ENCODE measurements at places on chromosomes 2 and 18.

- no peak for DNase-seq
These were observed 17.3 kb upstream of the CRIM1 start for GRCh38 chr2:36338124-36338826.

GRCh38 chr2:73922681-73923080, 4.0 kb upstream of the DGUOK start:
- no peak for DNase-seq

DNA sequence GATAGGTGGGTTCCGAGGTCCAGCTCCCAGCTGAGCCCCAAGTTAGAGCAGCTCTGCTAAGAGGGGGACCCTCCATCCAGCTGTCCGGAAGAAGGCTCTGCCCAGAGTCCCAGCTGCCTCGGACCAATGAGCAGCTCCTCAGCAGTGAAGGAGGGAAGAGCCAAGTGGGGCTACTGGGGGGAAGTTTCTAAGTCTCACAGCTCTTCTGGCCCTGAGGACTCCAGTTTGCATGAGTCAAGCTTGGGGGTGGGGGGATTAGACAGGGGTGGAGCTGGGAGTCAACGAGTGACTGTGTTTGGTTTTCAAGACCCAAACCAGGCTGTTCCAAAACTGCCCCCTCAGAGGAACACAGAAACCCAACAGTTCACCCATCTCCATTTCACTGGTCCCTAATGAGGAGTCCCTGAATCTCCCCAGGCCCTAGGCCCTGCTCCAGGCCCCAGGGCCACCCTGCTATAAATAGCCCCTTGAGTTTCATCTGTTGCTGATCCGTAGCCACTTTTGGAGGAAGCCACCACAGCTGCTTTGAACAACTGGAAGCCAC, 100.9 kb downstream of the TNS1 start:
- DNase-seq = no peak

DNA sequence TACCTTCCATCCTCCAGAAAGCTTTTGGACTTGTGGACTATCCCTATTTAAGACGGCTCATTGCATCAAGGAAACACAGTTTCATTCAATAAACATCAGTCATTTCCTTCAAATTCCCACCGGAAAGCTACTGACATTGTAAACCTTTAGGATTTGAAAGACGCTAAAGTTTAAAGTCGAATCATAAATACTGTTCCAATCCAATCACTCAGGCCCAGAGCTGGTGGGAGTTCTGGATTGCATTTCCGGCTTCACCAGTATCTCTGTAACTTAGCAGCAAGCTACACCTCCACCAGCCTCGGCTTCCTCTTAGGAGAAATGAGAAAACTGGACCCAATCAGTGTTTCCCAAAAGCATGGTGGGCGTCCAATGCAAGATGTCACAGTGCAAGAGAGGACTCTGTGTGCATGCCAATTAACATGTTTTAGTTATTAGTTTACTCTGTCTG, 1.6 kb downstream of the WDFY1 start:
- DNase-seq = no peak

GRCh38 chr2:162704496-162704895, 134.1 kb downstream of the KCNH7 start:
- DNase-seq = no peak

DNA sequence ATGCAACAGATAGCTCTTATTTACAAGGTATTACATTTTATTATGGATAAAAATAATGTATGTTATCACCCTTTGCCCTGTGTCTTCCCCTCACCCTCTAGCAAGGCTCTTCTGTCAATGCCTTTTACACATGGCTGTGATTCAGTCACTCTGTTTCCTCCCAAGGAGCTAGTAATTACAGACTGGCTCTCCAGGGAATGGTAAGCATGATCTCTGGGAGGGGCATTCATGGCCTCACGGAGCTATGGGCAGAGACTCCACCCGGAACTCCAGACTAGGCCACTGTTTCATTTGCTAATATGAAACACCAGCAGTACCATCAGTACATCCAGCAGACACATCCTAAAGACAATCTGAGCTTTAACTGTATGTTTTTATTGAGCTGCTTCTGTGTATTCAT, 410.9 kb upstream of the CYRIA start:
- DNase-seq = no peak

DNA sequence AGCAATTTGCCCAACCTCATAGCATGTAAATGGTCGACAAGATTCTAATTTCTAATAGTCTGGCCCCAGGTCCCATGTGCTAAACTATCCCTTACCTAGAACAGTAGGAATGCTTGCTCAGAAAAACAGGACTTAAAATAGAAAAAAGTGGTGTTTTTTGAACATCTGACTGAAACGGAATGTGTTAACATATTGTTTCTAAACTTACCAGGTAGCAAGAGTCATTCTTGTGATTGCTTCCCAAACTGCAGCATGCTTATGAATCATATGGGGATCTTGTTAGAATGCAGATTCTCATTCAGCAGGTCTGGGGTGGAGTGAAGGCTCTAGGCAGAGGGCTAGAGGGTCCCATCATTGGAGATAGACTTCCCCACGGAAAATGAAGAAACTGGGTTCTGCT, 5.8 kb upstream of the SLC20A1 start:
- no peak for DNase-seq

DNA sequence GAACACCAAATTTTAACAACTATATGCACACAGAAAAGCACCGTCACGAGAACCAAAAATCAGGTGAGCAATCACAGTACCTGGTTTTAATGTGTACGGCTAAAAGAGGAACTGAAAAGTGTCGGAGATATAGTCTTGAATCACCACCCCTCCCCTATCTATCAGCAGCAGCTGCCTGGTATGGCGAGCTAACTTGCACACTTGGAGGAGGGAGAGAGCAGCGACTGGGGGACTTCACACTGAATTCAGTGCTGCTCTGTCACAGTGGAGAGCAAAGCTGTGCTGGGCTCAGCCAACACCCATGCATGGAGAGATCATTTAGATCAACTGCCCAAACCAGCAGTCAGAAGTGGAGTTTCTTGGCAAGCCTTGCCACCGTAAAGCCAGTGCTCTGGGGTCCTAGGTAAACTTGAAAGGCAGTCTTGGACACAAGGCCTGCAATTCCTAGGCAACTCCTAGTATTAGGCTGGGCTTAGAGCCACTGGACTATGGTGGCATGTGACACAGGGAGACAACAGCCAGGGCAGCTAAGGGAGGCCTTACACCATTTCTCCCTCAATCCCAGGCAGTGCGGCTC, 89.2 kb upstream of the CD226 start:
- no peak for DNase-seq

DNA sequence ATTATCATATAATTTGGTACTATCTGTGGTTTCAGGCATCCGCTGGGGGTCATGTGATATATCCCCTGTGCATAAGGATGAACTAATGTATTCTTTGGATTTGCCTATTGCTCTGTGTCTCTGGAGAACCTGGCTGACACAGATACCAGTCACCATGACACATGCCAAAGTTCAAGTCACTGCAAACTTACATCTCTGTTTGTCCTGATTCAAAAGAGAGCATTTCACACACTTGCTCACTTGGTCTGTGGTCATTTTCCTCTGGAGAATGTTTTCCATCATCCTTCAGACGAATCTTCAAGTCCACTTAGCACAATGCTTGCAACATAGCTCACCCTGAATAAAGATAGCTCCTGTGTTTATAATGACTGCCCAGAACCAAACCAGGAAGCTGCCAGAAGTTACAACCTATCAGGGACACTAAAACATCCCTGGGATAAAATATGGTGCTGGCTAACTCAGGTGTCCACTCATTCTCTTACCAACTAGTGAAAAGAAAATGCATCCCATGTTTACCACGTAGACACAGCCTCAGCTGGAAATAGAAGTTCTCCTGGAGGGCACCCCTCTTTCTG, 18.1 kb downstream of the SULT1C3 start:
- DNase-seq = no peak

GRCh38 chr2:144052083-144052482, 467.8 kb downstream of the ZEB2 start:
- DNase-seq = no peak

- no peak for DNase-seq
These were observed 60.9 kb downstream of the STK39 start for GRCh38 chr2:168186452-168186851.

GRCh38 chr18:50006470-50007046, 188.4 kb downstream of the MYO5B start:
- no peak for DNase-seq

DNA sequence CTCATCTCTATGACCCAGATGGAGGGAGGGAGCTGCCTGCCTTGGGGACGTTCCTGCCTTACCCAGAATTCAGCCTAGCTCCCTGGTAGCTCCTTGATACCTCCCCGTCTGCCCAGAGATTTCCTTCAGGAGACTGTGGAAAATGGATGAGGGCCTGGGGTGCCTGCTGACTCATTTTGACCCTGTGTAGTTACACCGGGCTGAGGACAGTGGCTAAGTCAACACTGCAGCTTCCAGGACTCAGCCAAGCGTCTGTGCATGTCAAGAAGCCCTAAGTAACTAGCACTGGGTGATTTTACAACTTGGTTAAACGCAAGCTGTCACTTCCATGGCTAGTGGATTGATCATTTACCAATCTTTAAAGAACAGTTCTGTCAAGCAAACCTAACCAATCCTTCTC, 23.3 kb upstream of the EPAS1 start:
- DNase-seq = no peak

DNA sequence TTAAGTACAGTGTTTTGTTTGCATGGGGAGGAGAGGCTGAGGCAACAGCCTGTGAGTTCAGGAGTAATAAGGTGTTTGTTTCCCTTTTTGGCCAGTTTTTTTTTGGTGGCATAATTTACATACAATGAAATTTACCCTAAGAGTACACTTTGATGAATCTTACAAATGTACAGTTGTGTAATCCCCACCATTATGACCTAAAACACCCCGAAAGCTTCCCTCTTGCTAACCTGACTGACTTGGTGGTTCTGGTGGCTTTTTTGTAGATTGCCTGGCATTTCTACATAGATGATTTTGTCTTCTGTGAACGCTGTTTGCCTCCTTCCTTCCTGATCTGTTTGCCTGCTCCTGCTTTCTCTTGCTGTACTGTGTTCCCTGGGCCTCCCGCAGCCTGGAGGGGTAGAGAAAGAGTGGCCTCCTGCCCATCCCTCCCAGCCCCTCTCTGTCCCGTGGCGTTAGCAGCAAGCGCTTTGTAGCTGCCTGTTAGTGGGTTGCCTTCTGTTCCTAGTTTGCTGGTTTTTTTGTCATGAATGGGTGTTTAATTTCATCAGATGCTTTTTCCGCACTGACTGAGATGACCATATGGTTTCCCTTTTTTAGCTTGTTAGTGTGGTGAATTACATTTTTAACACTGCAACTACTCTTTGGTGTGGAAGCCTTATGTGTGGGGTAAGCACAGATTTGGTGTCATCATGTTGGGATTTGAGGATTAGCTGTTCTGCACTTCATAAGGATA, 32.1 kb downstream of the ASAP2 start:
- peak; percentile 3 for DNase-seq

DNA sequence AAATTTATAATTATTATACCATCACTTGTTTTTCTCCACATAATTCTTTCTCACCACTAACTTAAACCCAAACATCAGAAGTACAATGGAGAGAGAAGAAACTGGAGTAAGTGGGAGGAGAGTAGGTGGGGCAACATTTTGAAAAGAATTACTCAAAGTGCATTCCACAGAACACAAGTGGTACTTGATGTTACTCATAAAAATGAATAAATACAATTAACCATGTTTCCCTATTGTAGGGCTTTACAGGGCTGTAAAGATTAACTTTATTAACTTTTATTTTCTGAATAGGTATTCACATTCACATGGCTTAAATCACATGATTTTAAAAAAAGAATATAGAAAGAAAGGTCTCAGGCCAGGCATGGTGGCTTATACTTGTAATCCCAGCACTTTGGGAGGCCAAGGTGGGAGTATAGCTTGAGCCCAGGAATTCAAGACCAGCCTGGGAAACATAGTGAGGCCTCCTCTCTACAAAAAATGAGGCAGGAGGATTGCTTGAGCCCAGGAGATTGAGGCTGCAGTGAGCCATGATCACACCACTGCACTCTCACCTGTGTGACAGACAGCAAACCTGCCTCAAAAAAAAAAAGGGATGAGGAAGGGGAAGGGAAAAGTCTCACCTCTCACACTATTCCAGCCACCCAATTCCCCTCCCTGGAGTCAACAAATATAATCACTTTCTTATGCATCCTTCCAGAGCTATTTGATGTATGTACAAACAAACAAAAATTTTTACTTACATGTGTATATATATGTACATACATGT, 47.1 kb downstream of the KCNG3 start:
- DNase-seq = no peak

GRCh38 chr2:54666131-54666633, 57.3 kb upstream of the EML6 start:
- no peak for DNase-seq

DNA sequence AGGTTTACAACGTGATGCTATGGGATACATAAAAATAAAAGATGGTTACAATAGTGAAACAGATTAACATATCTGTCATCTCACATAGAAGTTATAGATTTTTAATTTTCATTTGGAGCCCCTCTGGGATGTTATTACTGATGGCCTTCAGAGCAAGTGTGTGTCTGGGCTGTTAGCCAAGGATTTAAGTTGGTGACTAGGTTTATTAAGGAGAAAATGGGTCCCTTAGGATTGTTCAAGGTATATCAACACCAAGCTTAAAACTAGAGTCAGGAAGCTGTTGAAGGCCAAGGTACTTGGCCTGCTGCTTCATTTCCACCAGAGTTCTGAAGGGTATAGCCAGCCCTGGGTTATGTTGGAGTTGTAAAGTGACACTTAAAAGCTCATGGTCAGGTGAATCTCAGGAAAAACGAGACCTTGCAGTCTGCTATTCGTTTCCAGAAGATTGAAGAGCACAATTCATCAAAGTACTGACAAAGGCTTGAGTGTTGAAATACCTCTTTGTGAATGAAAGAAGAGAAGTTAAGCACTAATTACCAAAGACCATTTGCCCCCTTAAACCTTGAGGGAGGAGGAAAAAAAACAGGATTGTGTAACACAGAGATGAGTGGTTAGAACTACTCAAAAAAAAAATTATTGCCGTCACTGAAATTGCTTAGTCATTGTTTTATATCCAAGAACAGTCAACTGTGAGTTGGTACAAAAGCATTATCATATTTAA, 48.4 kb downstream of the MAP2 start:
- DNase-seq = no peak

- no peak for DNase-seq
These were observed 74.5 kb downstream of the NEDD4L start for GRCh38 chr18:58118536-58118935.

DNA sequence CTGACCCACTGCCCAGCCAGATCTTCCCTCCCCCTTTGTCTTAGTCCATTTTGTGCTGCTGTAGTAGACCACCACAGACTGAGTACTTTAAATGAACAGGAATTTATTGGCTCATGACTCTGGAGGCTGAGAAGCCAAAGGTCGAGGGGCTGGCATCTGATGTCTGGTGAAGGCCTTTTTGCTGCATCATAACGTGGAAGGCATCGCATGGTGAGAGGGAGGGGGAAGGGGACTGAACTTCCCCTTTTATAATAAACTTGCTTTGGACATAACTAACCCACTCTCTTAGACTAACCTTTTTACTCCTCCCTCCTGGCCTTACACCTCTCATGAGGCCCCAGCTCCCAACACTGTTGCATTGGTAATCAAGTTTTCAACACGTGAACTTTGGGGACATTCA, 83.8 kb downstream of the MAP4K4 start:
- DNase-seq = no peak
